ENCODE measurements at places on chromosomes 12 and 14.

DNA sequence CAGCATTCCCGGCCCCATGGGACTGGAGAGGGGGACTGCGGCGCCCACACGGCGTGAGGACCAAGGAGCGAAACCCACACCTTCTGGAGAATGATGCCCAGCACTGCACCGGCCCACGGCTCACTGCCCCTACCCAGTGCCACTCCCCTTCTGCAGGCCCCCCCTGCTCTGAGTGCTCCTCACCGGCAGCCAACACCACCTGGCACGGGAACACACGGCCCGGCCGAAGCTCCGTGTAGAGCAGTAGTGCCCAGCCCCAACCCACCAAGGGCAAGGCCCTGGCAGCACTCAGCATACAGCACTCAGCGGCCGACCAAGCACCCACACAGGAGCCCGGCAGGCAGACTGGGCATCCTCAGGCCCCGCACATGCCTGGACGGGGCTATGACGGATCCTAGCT lies 13.4 kb downstream of the BTBD6 start:
- DNase-seq, result no peak

DNA sequence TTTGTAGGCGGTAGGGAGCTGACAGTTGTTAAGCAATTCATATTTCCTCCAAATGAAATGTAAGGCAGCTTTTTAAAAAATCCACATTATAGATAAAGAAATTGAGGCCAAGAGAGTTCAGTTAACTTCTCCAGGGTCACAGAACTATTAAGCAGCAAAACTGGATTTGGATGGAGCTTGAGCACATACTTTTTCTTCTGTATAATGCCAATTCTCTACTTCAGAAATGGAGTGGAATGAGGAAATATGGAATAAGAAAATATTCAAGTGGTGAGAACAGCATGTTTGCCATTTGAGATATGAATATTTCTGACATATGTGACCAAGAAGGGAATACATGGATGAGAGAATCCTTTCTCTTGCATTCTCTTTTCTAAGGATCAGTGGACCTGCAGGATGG lies 233.1 kb downstream of the FOXG1 start:
- DNase-seq, result no peak

DNA sequence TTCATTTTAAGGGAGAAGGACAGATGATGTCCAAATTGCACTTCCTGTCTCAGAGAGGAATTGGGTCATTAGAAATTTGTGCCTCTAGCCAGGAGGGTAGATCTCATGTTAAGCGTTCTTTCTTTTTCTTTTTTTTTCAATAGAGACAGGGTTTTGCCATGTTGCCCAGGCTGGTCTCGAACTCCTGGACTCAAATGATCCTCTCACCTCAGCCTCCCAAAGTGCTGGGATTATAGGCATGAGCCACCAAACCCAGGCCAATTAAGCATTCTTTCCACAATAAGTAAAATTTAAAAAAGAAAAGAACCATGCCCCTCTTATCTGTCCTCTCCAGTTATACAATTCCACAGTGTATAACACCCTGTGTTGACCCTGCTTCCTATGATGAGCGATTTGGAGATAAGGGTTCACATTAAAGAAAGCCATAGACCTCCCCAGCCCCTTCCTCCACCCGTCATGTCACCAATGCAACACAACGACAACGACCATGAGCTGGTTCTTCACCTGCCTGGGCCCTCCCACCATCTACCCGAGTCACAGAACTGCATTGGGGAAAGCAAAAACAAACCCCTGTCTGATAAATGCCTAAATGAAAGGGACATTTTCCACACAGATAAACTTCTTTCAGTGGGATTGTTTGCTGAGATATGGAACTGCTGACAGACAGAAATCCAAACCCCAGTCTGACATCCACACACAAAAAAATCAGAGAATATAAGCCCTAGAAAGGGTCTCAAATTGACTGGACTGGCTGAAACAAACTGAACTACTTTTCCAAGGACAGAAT lies 37.3 kb downstream of the SSH1 start:
- DNase-seq, result no peak

- DNase-seq, result no peak
Measured at GRCh38 chr14:61560323-61560722, 135.0 kb upstream of the HIF1A start.

DNA sequence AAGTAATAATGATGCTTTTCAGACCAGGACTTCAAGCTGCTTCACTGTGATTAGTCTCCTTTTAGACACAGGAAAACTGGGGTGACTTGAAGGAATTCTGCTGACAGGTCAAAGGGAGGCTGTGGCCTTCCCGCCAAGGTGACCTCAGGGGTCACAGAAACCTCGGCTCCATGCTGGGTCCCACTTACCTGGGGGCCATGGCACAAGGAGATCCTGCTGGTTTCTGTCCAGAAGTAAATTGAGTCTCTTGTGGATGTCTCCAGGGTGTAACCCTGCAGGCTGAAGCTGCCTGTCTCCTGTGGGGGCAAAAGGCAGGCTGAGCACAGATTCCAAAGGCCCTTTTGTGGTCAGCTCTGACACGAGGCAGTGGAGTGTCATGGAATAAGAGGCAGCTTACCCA lies 138.7 kb upstream of the MED13L start:
- no peak for DNase-seq

DNA sequence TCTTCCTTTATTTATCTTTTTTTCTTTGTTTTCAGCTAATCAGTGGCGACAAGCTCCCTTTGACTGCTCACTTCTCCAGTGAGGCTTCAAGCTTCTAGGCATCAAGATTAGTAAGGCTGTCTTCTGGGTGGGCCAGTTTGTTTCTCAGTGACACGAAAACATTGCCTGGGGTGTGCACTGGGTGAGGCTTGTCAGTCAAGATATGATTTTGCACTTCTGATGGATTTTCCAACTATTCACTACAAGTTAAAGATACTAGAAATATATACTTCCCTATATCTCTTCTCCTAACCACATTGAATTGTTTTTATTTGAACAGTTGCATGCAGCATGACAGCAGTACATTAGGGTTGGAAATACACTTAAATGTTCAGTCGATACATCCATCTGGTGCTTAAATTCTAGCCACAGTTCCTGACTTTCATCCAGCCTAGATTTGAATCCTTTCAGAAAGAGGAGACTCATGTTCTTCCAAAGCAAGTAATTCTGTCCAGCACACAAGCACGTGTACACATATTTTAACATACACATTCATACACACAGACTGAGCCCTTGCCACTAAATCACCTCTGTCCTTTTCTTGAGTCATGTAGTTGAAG lies 275.6 kb upstream of the NOVA1 start:
- no peak for DNase-seq

- no peak for DNase-seq
Measured at GRCh38 chr12:53530061-53530460, 22.8 kb upstream of the NPFF start.

DNA sequence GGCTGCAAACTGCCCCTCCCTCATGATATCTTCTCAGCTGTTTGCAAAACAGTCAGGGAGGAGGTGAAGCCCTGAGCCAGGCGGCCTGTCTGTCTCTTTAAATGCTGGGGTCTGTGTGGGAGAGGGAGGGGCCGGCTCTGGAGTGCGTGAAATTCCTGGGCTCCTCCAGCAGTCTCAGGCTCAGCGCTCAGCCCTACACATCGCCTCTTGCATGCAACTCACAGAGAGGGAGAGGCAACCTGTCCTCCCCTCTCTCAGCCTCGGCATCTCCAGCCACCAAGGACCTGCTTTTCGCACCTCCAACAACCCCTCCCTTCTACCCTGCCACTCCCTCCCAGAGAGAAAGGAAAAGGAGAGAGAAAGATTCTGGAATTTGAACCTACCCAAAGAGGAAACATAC lies at the start of gene NRXN3:
Gene NRXN3 (plus strand): TSS at position 171 of the 400 bp plus-strand sequence. CDS start 72,721 bp downstream, outside the sequence.
- DNase-seq, result no peak

DNA sequence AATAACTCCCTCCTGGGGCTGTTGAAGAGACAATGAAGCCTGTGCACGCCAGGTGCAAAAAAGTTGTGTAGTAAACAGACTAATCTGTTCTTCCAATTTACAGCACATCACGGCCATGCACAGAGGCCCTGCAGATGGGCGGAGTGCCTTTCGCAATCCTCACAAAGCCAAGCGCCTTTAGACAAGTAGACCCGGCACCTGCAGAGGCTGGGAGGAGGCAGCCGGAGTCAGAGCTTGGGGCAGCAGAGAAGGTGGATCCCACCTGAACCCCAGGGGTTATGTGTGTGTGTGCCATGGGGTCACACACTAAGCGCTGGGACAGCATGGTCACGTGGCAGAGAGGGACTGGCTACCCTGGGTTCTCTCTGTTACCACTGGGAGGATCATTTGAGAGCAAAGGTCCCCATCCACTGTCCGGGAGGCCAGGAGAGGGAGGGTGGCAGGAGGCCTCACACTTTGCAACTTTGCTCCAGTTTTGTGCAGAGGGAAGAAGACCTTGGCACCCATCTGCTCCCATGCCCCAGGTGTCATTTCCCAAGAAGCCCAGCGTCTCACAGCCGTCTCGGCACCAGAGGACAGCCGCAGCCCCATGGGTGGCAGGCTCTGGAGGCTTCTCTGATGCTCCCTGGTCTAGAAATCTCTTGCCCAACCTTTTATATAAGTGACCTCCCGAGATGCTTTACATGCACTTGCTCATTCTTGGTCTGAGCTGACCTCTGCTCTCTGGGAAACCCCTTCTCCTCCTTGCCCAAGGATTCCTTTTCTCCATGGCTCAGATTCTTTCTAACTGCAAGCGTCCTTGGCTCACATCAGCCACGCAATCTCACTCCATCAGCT lies 80.0 kb upstream of the DICER1 start:
- DNase-seq, result no peak

DNA sequence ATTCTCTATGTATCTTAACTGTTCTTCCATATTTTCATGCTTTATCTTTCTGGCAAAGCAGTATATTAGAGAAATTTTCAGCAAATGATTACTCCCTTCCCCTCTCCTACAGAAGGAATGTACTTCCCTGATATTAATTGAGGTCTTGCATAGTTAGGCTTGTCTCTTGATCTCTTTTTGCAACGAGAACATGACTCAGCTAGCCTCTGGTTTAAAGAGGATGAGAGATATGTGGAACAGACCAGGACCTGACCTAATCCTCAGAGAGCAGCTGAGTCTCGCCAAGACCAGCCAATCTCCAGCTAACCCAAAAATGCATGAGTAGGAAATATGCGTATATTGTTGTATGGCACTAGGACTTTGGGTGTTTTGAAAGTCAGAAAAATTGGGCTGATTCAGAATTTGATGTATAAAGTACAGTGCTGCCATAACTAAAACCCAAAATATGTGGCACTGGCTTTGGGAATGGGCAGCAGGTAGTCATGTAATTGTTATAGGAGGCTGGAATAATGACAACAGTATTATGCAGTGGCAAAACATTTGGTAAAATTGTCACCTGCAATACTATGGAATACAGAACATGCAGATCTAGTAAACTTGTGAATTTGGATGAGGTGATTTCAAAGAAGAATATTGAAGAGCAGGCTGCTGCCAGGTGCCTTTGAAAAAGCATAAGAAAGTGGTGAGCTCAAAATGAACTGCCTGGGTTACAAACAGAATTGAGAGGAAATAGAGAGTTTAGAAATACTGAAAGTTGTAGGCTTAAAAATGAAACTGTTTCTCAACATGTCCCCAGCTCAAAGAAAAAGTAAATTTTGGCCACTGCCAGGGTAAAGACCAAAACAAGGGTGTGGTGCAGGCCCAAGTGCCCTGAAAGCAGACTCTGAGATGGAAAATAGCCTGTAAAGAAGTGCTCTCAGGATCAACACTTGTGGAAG lies 9.3 kb upstream of the USP15 start:
- no peak for DNase-seq

GRCh38 chr12:124688356-124688992 lies 121.1 kb upstream of the NCOR2 start:
- no peak for DNase-seq

GRCh38 chr14:36022765-36023410 lies 153.6 kb downstream of the PTCSC3 start:
- no peak for DNase-seq

GRCh38 chr12:12376646-12377448 lies 20.0 kb downstream of the BORCS5 start:
- no peak for DNase-seq

DNA sequence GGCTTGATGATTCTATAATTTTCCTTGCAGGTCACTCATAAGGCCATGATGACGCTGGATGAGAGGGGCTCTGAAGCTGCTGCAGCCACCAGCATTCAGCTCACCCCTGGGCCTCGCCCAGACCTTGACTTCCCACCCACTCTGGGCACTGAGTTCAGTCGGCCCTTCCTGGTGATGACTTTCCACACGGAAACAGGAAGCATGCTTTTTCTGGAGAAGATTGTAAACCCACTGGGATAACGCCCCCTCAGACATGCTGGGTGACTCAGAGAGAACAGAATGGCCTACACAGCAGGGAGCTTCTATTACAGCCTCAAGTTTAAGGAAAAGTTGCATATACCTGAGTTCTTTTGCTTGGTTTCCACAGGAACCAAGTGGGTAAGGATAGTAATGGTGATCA lies 34.3 kb downstream of the SERPINA3 start:
- no peak for DNase-seq

DNA sequence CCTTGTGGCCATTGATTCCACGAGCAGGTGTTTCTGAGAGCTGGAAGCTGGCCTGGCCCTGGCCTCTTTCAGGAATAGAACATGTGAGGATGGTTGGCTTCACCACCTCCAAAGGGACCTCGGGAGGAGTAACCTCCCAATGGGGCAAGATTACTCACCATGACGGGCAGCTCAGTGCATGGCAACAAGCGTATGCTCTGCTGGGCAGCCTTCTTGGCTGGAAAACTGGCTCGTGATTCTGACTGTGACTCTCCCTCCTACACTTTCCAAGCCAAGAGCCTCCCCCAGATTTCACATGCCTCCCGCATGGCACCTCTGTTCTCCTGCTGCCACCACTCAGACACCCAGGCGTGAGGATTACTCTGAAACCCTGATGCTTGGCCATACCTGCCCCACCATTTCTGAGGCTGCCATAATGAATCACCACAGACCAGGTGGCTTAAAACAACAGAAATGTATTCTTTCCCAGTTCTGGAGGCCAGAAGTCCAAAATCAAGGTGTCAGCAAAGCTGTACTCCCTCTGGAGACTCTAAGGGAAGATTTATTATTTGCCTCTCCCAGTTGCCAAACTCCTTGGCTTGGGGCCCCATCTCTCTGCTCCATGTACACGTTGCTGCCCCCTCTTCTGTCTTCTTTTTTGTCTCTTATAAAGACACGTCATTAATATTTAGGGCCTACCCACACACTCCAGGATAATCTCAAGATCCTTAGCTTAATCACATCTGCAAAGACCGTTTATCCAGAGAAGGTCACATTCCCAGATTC lies 215.9 kb downstream of the CHST11 start:
- DNase-seq, result no peak

DNA sequence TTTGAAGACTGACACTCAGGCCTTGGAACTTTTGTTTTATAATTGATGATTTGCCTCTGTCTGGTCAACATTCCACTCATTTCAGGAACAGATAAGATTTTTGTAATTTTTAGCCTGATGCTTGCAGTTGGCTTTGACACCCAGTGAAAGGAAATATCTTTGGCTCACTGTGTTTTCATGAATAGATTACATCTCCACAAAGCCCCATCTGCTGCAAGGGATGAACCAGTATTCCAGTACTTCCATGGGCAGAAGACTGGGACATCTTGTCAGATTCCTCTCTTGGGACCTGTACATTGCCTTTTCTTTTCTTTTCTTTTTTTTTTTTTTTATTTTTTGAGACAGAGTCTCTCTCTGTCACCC lies 28.4 kb downstream of the GSG1 start:
- no peak for DNase-seq
